NCI-H226 (cell line): ENCODE measurements at places on chromosomes 16 and 17.

- DNase-seq = no peak
These were observed 24.8 kb downstream of the MIEF2 start for GRCh38 chr17:18285296-18285695.

- no peak for DNase-seq
These were observed 429.0 kb downstream of the MAF start for GRCh38 chr16:79171504-79171903.

DNA sequence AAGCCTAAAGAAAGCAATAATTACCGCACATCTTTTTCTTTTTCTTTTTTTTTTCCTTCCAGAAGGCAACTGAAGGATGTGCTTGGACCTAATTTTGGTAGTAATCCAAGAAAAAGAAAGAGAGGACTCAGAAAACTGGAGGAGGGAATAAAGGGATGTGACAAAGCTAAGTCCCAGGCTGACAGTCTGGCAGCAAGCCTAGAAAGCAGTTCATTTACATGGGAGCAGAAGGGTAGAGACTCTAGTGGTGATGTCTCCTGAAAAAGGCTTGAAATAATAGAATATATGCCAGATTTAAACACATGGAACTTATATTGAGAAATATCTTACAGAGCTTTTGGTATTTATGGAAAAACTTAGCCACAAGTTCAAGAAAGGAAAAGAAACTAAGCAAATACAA is 101.0 kb upstream of the SHISA6 start:
- DNase-seq = no peak

GRCh38 chr16:48117217-48118105 is 38.3 kb downstream of the ABCC12 start:
- no peak for DNase-seq

DNA sequence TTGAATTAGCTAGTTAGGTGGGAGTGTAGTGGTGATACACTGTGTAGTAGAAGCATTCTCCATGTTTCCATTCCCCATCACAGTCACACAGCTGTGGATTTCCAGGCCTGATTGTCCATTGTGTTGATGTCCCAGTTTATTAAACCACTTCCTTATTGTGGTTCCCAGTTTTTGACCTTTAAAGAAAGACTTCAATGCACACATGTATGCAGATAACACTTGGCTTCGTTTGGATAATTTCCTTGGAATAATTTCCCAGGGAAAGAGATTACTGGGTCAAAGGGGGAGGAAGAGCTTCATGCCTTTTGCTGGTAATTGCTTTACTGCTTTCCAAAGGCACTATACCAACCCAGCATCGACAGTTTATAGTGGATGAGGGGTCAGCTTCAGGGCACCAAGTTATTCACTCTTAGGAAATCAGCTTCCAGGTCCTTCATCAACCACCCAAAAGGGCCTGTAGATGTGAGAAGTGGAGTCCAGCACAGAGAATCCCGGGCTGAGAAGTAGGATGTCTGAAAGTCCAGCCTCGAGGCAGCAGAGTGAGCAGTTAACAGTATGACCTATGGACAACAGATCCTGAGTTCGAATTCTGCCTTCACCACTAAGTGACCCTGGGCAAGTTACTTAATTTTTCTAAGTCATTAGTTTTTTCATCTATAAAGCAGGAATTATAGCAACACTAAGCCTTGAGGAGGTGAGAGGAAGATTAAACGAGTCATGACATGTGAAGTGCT is 31.3 kb upstream of the TNS4 start:
- DNase-seq = no peak

- DNase-seq = no peak
These were observed 4.5 kb downstream of the CFAP119 start for GRCh38 chr16:30757316-30757715.

- no peak for DNase-seq
These were observed 1.2 kb downstream of the SOX15 start for GRCh38 chr17:7588553-7589203.

- DNase-seq = peak; percentile 47
These were observed 207.0 kb downstream of the FTO start for GRCh38 chr16:53910990-53911389.

GRCh38 chr17:50028736-50029120 is 27.2 kb upstream of the ITGA3 start:
- DNase-seq = no peak

DNA sequence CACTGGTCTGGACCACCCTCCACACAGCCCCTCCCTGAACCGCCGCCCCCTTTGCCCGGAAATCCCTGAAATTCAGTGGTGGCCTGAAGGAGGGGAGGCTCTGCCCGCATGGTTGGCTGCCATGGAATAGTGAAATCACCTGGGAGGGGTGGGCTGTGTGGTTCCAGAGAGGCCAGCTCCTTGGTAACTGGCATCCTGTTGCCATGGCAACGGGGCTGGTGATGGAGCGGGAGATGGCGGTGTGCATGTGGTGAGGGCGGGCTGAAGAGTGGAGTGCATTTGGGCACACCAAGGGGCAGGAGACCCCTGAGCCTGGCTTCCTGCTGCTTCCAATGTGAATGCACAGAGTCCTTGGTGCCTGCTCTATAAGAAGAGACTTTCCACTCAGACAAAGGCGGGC is 2.4 kb downstream of the EFNB3 start:
- DNase-seq = no peak

GRCh38 chr17:47176389-47176826 is 12.7 kb downstream of the CDC27 start:
- no peak for DNase-seq

- no peak for DNase-seq
These were observed 38.2 kb downstream of the CBFA2T3 start for GRCh38 chr16:88938777-88939244.

GRCh38 chr17:39151943-39152818 is 744 bp upstream of the PLXDC1 start:
- DNase-seq = peak; percentile 42

DNA sequence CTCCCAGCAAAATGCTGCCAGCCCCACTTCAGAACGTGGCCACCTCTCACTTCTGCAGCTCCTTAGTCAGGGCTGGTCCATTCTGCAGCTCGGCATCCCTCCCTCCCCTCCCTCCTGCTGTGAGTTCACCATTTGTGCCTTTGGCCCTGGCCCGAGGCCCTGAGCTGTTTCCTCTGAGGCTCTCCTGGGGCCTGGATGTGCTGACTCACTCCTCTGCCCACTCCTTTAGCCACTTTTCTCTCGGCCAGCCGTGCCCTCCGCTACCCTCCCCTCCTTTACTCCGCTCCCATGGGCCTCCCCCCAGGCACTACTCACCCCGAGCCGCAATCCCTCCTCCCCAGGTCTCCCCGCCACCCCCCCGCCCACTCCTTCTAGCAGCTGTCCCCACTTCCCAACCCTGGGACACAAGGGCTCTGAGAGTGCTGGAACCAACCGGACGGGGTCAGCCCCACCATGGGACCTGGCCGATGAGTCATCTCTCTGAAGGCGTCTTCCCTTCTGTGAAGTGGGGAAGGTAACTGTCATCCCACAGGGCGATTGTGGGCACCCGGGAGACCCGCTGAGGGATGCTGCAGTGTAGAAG is 11.5 kb downstream of the KCNG4 start:
- peak; percentile 94 for DNase-seq

DNA sequence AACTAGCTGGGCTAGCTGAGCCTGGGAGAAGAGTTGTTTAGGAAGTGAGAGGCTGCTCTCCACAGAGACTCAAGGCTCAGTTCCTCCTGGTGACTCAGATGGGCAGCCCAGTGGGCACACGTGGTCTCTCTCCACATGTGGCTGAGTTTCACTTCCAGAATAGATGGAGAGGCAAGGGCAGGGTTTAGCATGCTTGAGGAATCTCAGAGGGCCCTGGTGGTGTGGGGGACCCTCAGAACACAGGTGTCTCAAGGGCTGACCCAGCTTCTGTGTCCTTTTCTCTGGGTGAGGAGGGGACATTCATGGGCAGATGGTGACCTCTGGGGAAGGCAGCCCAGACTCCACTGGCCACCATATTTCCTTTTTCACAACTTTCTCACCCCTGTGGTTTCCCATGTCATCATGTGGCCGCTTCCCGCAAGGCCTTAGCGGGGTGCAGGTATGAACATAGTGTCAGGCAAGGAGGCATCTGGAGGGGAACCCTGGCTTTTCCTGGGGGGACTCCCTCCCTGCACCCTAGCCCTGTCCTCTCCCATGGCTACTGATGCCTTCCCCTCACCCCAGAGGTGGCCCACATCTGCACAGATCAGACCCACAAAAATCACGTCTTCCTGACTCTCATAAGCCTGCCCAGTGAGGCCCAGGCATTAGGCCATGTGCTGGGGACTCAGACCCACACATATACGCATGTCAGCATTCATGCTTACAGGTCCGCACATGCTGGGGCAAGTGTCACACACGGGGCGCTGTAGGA is 3.3 kb downstream of the GRN start:
- DNase-seq = no peak

GRCh38 chr17:18121144-18121910 is 12.8 kb downstream of the MYO15A start:
- no peak for DNase-seq

DNA sequence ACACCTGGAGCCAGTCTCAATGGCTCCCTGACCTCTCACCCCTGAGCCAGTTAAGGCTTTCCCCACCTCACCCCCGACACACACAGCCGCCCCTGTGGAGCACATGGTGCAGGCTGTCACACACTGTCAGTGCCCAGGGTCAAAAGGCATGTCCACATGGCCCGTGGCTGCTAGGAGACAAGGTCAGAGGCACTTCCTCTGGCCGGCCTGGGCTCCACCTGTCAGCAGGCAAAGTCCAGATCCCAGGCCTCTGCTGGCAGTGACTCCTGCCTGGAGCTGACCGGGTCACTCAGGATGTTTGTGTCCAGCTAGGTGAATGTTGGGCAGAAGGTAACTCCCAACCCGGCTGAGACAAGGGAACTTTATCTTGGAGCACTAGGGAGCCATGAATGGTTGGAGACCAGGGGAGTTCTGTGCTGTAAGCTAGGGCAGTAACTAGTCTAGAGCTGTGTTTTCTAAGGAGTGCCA is 6.0 kb downstream of the SREBF1 start:
- no peak for DNase-seq

GRCh38 chr16:68072038-68072695 is 13.0 kb upstream of the NFATC3 start:
- DNase-seq = peak; percentile 65

DNA sequence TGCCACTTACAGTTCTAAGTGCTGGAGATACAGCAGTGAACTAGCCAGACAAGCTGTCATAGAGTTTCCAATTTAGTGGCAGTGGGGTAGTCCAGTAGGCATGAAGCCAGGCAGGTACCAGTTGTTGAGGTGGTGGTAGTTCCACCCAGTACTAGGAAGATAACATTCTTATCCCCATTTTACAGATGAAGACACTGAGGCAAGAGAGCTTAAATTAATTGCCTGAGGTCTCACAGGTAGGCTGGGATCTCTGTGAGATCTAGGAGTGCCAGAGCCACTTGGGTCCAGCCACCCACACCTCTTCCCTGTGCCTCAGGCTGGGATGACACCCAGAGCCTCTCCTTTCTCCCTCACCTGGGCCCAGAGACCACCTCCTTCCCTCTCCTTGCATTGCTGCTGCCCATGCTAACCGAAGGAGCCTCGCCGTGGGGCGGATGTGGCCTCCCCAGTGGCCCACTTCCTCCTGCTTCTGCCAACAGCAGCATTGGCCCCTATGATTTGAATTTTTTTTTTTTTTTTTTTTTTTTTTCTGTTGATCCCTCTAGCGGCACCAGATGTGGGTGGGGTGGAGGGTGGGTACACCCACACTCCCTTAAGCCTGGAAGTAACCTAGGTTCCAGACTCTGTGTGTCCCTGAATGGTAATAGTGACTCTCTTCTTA is 114.0 kb downstream of the PRKCB start:
- DNase-seq = no peak

DNA sequence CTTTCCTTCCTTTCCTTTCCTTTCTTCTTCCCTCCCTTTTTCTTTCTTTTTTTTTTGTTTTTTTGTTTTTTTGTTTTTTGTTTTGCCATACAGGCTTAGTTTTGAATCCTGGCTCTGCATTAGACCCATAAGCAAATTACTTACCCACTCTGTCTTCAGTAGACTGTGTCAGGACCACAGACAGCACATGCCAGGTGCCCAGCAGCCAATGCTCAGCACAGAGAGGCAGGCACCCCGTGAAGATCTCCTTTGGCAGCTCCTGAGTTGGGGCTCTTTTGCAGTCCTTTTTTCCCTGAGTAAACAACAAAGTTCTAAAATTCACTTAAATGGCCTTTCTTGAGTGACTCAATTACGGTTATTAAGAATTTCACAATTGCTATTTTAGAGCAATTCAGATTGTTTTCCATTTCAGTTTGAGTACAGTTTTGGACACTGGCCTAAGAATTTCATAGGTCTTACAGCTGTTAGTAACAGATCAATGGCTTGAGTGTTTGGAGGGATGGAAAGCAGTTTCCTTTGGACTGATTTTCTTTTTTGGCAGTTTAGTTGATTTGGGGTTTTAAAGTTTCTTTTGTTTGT is 26.2 kb upstream of the SLC5A11 start:
- DNase-seq = no peak

DNA sequence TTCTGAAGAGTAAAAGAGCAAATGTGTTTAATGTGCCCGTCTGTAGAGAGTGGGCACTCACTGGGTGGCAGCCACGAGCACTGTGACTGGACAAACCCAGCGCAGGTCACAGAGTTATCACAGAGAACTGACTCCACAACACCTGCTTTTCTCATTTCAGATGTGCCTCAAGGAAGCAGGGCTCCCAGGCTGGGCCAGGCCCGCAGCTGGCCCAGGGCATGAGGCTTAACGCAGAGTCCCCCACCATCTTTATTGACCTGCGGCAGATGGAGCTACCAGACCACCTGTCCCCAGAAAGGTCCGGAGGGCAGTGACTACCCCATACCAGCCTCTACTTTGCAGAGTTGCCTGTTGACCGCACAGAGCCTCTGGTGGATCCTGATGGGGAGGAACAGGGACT is 11.9 kb downstream of the DNAAF8 start:
- no peak for DNase-seq

DNA sequence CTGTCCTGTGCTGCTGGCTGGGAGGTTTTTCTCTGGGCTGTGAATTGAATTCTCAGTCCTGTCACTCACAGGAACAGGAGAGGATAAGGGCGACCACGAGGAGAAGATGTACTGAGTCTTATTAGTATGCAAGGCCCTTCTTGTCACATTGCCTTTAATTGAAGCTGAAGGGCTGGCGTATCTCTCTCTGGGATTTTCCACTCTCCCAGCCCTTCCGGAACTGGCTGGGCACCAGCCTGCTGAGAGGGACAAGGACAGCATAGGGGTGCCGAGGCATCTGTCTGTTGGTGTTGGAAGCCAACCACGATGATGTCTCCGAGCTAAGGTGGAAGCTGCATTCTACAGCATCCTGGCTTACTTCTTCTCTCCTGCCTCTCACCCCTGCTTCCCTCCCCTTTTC is 33.2 kb downstream of the GPRC5B start:
- no peak for DNase-seq

DNA sequence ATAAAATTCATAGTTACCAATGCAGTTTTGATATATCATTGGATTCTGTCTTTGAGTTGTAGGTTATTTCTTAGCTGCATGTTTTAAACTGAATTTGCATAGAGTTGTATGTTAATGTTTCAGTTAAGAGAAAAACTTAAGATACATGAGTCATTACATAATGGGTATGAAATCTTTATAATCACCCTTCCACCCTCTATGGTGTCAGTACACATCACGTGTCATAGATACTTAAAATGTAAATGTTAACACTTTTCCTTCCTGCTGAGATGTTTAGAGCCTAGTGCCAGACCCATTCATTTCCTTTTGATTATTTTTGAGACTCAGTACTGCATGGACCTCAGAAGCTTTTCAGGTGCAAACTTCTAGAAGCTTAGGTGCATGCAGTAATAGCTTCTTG is 20.5 kb downstream of the ZNF207 start:
- no peak for DNase-seq
